ENCODE measurements at places on chromosomes 2 and 18.

DNA sequence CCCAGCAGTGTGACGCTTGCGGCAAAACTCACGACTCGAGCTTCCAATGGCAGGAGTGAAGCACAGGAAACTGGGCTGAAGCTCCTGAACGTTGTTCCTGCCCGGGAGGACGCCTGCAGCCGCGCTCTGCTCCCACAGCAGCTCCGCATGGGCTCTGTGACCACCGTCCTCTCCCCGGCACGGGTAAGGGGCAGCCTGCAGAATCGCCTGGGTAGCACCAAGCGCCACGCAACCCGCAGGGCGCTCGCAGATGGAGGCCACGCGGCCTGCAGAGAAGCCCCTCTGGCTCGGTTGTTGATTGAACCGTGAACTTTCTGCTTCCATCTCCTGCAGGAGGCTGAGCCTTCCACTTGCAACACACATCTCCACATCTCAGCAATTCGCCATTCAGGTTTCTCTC is 63.3 kb upstream of the ZNF236 start:
- no peak for DNase-seq

DNA sequence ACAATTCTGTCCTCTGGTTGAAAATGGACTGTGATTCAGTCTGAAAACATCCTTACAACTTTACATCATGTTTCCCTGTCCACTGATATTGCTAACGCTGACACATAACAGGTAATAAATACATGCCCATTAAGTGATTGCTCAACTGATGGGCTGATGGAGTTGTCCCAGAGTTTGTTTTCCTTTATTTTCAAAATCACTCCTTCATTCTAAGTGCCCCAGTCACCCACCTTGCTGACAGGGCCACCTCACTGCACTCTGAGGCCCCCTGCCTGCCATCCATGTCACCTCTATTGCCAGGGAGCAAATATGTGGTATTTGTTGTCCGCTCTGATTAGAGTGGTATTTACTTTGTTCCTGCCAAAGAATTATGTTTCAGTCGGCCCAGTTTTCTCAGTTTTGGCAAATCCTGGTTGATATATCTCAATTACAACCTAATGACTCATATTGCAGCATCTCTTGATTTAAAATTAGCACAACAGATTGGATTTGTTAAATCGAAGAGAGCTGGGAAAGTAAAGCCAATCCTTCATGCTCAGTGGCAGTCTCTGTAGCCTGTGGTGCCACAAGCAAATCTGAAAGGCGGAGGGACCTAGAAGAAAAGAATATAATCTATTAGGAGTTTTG is 105.1 kb downstream of the RDH14 start:
- DNase-seq = no peak

GRCh38 chr2:158091647-158092046 is 10.0 kb upstream of the UPP2 start:
- DNase-seq = no peak

DNA sequence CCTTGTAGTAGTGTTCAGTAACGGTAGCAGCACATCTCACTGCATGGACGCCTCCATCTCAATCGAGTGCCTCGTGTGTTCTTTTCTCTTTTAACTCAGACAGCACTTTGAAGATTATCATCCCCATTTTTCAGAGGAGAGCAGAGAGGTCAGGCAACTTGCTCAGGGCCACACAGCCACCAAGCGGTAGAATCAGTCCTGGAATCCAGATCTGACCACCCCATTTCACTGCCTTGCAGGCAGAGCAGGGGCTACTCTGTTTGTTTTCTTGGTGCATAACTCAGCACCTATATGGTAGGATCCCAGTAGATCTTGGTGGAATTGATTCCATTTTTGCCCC is 129.5 kb downstream of the SMAD7 start:
- DNase-seq = no peak

DNA sequence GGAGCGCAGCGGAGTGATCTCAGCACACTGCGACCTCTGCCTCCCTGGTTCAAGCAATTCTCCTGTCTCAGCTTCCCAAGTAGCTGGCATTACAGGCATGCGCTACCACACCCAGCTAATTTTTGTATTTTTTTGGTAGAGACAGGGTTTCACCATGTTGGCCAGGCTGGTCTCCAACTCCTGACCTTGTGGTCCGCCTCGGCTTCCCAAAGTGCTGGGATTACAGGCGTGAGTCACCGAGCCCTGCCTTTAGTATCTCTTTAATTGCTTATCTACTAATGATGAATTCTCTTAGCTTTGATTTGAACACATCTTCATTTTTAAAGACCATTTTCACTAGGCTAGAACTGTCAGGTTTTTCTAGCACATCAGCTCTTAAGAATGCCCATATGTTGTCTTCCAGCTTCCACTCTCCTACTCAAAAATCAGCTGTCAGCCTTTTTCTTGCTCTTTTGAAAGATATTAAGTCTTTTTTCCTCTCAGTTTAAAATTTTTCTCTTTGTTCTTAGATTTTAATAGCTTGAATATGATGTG is 16.1 kb upstream of the MFSD2B start:
- no peak for DNase-seq

DNA sequence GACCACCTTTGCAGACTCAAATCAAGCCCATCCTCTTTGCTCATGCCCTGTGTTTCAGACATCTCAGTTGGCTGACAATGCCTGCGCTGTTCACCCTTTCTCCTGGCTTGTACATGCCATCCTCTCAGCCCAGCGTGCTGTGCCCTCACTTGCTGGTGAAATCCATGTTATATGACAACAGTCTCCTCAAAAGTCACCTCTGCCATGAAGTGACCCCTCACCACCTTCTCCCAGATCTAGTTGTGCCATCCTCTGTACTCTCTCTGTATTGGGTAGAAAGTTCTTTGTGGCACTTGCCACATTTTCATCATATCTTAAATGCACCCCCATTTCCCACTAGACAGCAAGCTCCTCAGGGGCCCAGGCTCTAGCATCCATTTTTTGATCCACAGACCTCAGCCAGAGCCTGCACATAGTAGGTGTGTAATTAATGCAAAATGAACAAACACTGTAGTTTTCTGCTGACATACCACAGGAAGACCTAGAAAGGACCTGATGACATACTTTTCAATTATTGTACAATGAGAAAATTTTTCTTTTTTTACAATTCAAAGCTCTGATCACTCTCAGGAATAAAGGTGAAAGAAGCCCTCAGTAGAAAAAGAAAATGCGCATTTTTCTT is 22.8 kb downstream of the ZEB2 start:
- no peak for DNase-seq

DNA sequence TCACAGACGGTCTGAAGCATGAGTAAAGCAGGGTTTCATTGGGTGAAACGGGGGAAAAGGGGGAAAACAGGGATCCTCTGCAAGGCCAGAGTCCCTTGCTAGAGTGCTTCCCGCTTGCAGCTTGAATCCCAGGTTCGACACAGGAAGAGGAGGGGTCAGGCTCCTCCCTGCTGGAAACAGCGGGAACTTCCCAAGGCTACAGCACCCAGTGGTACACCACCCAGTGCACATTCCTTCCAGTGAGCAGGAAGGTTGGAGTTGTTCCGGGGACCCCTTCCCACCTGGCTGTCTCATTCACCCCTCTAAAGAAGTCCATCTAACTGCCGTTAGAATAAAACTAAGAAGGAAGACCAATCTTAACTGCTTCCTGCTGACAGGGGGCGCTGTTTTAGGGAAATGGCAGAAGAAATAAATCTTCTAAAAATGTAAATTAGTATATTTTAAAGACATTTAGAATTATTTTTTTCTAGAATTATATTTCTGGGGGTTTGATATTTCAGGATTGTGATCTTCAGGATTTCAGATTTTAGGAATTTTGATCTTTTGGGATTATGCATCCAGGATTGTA is 230.9 kb downstream of the RBM43 start:
- no peak for DNase-seq

DNA sequence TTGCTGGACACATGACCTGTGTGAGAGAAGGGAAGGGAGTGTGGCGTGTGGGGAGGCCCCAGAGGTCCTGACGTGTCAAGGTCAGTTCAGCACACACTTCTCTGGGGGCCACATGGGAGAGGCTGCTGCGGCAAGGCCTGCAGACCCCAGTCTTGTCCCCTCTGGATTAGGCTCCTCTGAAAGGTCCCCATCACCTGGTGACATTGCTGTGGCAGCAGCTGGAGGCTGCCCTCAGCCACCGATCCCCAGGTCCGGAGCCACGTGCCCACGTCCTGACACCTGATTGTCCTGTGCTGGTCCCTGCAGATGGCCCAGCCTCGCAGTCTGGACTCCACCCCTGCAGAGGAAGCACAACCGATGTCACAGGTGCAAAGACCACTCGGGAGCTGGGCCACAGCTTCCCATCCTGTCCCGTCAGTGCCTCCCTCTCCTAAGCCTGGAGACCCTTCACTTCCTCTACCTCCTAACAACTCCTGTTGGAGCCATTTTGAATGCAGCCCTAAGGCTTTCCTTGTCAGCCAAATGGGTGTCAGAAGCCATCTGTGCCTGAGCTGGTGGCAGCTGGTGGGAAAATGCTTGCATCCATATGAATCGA is 12.7 kb downstream of the TMEM177 start:
- DNase-seq = no peak
